Stimulated activated CD4-positive, alpha-beta T cell treated with anti-CD3 and anti-CD28 coated beads, Interleukin-2, amount 100 ng/mL, for 48 hours (primary cell): ENCODE measurements at places on chromosomes 7 and 10.

GRCh38 chr7:151060113-151060415 is 675 bp downstream of the SLC4A2 start:
- no peak for DNase-seq

- DNase-seq, result no peak
Measured at GRCh38 chr7:137860542-137860941, 13.8 kb upstream of the DGKI start.

DNA sequence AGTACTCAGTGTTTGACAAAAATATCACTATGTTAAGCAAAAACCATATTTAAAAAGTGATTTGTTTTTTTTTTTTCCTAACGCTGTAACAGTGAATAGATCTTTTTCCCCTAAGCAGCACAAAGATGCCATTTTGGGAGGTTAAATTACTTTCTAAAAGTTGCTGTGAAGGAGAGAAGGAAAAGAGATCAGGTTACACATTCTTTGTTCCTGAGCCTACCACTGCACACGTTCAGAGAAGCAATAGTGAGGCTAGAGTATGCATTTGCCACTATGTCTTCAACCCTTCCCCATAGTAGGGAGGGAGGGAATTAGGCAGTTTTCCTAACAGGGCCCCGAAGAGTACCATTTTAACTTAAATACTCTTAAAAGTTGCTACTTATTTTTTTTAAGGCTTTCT is 38.9 kb downstream of the BMPR1A start:
- no peak for DNase-seq

DNA sequence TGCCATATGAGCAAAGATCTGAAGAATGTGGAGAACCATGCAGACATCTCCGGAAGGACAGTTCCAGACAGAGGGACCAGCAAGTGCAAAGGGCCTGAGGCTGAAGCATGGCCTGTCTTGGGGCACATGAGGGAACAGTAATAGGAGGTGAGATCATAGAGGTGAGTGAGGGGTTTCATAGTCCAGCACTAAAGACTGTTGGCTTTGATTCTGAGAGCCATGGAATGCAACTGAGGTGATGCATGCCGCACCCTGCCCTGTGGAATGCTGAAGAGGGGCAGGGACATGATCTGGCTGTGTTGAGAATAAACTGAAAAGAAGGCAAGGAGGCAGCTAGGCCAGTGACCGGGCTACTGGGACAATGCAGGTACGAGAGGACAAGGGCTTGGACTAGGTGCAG is 253.1 kb upstream of the KLF14 start:
- DNase-seq, result no peak

DNA sequence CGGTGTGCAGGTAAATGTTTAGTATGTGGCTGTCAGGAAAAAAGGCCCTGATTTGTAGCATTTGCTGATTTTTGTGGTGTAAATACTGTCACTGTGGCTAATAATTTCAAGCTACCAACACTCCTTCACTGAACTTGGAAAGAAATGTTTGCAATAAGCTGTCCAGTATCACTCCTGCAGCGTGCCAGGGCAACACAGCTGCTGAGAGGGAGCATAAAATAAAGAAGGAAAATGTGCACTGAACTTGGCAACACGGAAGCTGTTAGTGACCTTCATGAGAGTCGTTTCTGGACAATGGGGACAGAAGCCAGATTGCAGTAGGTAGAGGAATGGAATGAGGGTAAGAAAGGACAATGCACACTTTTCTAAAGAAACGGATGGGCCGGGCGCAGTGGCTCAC is 37.9 kb upstream of the FHIP2A start:
- DNase-seq, result no peak

GRCh38 chr10:102007796-102008195 is 48.2 kb downstream of the ARMH3 start:
- no peak for DNase-seq

DNA sequence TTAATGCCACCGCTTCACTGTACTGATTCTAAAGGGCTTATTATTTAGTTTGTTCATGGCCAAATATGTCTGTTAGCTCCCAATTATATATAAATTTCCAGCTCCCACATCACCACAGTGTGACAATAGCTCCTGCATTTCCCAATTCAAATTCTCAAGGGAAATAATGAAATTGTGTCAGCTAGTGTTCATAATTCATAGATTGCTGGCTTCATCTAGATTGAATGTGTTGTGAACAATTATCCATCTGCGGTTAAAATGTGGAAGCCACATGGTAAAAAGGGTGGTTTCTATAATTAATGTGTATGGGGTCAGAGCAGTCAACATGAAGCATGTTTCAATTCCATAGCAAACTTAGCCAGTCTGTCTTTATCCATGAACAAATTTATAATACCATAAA is 154.3 kb downstream of the SEMA3E start:
- DNase-seq, result no peak

DNA sequence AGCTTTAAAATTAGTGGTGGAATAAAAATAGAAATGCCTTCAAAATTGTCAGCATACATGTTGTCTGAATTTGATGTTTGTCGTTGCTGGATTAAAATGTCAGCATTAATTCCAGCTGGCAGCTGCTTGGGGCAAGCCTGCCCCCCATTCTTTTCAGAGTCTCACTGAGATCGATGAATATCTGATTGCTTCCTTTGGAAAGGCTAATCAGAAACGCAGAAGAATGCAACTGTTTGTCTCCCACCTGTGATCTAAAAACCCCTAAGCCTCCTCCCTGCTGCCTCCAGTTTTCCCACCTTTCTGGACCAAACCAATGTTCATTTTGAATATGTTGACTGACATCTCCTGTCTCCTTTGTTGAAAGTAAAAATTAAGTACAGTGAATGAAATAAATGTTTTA is 27.9 kb upstream of the BNIP3 start:
- no peak for DNase-seq

- DNase-seq, result no peak
Measured at GRCh38 chr7:194252-195009, 2.1 kb downstream of the FAM20C start.

DNA sequence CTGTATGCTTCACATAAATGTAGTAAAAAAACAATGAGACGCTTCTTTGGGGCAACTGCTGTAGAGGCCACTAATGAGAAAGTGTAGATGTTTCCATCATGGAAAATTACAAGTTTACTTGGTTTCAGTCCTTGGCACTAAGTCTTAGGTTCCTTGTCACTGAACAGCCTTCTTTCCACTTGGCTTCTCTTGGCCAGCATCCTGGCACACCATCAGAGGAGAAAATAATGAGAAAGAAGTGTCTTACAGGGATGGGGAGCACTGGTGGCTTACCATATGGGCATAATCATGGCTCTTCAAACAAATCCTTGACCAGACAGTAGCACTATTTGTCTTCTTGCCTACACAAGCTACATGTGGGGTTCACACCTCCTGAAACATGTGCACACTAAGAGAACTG is 22.5 kb upstream of the SH3PXD2A start:
- no peak for DNase-seq

- DNase-seq, result no peak
Measured at GRCh38 chr10:131806146-131806545, 94.7 kb upstream of the PPP2R2D start.

- no peak for DNase-seq
Measured at GRCh38 chr10:109207361-109207760, 716.0 kb downstream of the XPNPEP1 start.

DNA sequence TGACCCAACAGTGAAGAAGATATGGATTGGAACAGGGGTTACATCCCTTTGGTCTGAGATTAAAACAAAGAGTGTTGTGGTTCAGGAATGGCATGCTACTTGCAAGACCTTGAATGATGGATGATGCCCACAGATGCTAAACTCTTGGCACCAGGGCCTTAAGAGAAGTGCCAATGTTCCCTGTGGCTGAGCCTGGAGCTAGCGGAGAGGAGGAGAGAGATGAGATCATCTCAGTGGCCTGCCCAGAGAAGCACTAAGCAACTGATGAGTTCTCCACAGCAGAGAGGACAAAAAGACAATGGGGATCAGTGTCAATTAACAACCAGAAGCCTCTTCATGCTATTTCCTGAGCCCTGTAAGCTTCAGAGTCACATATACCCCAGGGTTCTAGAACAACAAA is 97.8 kb downstream of the ELAPOR2 start:
- no peak for DNase-seq

DNA sequence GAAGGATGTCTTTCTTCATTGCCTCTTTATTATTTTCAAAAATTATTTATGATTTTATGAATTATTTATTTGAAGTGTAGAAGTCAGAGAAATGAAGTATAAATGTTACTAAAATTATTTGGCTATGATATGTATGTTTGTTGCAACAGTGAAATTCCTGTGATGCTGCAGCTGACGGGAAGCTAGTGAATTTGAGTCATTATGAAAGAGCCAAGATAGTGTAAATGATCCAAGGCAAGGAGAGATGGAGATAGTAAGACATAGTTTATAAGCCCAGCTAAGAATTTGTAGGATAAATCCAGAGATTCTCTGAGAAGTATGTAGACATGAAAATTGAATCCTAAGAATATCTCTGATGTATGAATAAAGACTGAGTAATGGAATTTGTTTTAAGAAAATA is 30.8 kb downstream of the CASD1 start:
- DNase-seq, result no peak

DNA sequence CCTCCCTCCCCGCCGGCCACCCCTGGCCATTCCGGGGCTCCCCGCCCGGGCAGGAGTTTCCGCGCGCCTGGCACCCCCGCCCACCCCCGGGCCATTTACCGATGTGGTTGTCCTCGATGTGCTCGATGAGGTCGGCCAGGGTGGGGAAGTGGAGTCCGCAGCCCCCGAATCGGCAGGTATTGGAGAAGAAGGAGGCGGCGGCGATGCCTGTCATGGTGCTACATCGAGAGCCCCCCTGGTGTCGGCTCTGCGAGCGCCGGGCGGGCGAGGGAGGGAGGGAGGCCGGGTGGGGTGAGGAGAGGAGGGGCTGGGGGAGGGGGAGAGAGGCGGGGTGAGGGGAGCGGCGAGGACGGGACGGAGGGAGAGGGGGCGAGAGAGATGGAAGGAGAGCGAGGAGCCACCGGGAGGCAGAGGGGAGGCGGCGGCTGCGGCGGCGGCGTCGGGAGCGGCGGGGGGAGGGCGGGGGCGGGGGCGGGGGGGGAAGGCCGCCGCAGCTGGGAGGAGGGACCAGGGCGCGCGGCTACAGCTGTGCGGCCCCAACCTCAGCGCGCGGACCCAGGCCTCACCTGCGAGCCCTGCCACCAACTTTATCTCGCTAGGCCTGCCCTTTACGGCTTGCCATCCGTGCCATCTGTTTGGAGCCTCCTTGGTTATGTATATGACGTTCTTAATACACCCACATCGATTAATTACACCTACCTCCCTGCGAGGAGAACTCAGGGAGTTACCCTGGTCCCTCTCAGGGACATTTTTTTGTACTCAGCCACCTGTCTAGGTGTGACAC is at the start of gene JAZF1:
TSS of gene JAZF1 (minus strand) at position 432 of the 784 bp plus-strand sequence.
- DNase-seq, result peak; percentile 18

GRCh38 chr7:18903695-18904094 is 213.7 kb downstream of the TWIST1 start:
- no peak for DNase-seq

DNA sequence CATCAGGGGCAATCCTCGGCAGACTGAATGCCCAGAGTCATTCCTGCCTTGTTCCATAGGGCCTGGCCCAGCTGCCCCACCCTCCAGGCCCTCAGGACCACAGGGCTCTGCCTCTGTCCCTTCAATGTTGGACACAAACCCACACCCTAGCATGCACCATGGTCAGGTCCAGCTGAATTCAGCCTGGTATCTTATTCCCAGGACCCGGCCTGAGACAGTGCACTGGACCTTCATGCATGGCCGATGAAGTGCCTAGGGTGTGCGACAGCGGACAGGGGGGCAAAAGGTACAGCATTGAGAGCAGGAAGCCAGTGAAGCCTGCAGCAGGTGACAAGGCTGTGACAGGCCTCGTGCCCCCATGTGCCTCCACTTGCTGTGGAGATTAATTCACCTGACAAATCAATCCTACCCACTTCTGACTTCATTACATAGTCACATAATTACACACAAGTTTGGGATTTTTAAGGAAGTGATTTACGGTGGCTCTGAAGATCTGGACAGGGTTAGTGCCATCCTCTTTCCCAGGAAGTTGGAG is 261.9 kb downstream of the GRID1 start:
- DNase-seq, result no peak

DNA sequence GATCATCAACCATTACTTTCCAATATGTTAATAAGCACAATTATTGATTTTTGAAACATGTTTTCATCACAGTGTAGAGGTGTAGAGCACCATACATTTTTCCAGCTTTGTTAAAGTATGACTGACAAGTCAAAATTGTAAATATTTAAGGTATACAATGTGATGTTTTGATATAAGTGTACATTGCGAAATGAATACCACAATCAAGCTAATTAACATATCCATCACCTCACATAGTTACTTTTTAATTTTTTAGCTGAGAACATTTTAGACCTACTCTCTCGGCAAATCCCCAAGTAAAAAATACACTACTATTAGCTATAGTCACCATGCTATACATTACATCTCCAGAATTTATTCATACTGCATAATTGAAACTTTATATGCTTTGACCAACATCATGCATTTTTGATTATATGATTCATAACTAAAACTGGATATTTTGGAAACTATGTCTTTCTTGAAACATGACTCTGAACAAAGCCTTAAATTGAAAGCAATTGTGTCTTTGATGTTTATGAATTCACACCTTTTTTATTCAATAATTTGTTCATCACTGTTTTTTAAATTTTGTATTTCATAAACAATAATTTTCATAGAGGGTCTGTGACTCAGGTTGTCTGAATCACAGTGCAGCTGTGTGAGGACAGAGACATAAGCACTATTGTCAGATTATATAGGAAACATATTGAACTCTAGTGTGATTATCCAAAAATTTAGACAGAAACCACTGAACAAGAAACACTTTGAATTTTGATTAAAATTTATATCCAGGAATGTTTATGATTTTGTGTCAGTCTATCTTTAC is 486.1 kb downstream of the SEMA3D start:
- no peak for DNase-seq

DNA sequence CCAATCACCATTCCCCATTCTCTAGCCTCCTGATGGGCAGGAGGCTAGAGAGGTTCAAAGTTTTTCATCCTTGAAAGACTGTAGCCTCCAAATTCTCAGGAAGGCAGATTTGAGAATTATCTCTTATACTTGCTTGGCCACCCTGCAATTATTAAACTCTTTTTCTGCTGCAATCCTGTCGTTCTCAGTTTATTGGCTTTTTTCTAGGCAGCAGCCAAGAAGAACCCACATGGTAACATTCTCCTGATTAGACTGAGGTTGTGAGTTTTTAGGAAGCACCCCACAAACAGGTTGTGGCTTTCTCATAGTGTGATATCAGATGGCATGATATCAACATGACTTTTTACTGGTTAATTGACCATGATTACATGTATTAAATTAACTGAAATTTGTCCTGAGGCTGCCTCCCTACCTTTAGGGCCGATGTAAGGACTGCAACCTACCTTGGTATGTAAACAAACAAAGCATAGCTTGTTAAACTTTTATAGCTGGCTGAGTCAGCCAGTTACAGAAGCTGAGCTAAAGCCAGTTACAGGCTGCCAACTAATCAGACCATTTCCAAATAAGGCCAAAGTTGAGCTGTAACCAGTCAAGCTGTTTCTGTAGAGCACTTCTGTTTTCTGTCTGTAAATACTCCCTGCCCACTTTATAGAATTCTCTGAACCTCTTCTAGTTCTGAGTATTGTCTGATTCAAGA is 3.2 kb upstream of the ZNF248 start:
- no peak for DNase-seq

- no peak for DNase-seq
Measured at GRCh38 chr10:114491933-114492332, 87.6 kb upstream of the AFAP1L2 start.

GRCh38 chr10:7538970-7539654 is 127.7 kb downstream of the ITIH5 start:
- no peak for DNase-seq

- DNase-seq, result no peak
Measured at GRCh38 chr7:25122373-25122772, 2.7 kb downstream of the CYCS start.
